ENCODE measurements at places on chromosomes 11 and 22.

GRCh38 chr22:18056161-18056666 lies 21.6 kb upstream of the PEX26 start:
- DNase-seq = peak; percentile 40

- DNase-seq = no peak
Observed at GRCh38 chr22:21780259-21780658, 44.7 kb upstream of the YPEL1 start.

GRCh38 chr11:8381871-8382396 lies 118.3 kb upstream of the LMO1 start:
- DNase-seq = no peak

DNA sequence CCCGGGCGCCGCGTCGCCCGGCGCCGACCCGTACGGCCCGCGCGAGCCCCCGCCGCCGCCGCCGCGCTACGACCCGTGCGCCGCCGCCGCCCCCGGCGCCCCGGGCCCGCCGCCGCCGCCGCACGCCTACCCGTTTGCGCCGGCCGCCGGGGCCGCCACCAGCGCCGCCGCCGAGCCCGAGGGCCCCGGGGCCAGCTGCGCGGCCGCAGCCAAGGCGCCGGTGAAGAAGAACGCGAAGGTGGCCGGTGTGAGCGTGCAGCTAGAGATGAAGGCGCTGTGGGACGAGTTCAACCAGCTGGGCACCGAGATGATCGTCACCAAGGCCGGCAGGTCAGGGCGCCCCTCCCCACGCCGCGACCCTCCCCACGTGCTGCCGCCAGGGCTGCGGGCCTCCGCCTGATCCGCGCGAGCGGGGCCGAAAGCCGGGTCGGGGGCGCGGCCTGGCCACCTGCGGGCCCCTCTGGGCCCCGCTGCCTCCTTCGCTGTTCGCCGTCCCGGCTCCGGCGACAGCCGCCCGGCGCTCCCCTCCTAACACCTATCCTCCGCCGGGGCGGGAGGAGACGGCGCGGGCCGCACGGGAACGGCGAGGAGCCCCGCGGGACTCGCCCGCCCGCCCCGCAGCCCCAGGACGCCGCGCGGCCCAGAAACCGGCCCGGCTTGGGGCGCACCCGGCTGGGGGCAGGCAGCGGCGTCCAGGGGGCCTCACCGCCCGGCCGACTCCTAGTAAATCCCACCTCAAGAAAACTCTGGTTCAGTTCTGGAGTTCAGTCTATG lies 560 bp downstream of the TBX1 start:
- DNase-seq = no peak

GRCh38 chr11:9639985-9640384 lies 23.9 kb upstream of the SWAP70 start:
- no peak for DNase-seq

- no peak for DNase-seq
Observed at GRCh38 chr11:113690619-113691569, 15.2 kb downstream of the TMPRSS5 start.

DNA sequence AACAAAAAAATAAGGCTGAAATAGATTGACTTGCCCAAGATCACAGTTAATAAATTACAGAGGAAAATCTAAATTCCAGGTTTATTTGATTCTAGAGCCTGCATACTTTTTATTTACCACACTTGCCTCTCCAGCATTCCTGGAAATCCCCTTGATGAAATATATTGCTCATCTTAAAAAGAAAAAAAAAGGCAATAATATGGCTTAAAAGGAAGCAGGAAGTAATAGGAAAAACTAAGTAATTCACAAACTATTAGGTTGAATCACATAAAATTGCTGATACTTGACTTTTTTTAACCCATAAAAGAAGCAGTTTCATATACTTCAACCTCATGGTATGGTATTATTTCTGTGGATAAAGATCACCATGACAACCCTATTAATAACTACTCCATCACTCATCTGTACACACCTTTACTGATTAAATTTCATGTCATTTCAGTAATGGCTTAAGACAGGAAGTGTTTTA lies 52.9 kb downstream of the COPB1 start:
- DNase-seq = no peak

GRCh38 chr11:5398936-5399335 lies 15.3 kb downstream of the OR51M1 start:
- no peak for DNase-seq

DNA sequence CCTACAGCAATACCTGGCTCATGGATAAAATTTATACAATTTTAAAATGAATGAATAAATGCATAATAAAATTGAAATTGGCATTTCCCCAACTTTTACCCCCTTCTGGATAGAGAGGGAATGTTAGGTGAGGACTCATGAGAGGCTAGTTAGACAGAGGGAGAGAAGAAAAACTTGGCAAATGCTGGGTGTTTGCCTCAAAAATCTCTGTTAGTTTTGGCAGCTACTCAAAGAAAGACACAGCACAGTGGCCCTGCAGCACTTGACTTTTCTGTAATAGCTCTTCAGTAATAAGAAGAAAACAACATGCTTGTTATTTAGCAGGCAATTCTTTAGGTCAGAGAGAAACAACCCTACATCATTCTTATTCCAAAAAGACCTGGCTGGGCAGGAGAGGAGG lies 20.7 kb upstream of the IZUMO1R start:
- no peak for DNase-seq

- DNase-seq = no peak
Observed at GRCh38 chr11:82959987-82960778, 58.6 kb downstream of the DDIAS start.

GRCh38 chr11:78782725-78783124 lies 208.1 kb upstream of the NARS2 start:
- no peak for DNase-seq

DNA sequence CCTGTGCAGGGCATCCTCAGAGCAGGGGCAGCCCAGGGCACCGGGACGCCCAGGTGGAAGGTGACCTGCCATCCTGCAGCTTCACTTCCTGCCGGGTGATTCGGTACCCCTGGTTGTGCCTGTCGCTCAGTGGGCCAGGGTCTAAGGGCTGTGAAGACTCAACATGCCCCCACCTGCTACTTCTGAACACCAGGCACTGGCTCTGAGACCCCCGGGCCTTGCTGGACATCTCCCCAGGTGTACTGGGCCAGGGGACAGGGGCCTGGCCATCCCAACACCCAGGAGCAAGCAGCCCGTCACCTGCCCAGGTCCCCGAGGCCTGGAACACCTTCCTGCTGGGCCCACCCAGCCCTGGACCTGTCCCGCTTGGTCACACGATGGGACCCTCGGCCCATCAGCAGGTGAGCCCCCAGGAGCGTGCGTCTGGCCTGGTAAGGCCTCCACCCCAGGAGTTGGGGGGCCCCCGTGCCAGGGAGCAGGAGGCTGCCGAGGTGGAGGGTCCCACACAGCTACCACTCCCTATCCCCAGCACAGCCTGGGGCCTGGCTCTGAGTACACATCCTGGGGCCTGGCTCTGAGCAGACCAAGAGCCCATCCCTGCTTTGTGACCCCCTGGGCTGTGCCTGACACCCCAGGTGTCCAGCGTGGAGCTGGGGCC lies 3.9 kb upstream of the MUC5B start:
- DNase-seq = peak; percentile 16

GRCh38 chr11:121482231-121483129 lies 29.7 kb upstream of the SORL1-AS1 start:
- no peak for DNase-seq

DNA sequence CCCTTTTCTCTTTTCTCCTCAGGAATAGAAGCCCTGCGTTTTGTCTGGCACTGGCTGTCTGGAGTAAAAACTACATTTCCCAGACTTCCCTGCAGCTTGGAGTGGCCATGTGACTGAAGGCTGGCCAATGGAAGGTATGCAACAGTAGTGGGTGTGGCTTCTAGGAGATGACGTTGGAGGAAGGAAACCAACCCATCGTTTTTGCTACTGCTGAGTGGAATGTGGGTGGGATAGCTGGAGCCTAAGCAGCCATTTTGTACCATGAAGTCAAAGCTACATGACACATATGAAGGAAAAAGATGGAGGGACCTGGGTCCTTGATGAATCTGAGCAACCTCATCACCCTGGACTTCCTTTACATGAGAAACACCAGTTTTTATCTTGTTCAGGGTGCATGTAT lies 19.6 kb downstream of the FGF3 start:
- no peak for DNase-seq

DNA sequence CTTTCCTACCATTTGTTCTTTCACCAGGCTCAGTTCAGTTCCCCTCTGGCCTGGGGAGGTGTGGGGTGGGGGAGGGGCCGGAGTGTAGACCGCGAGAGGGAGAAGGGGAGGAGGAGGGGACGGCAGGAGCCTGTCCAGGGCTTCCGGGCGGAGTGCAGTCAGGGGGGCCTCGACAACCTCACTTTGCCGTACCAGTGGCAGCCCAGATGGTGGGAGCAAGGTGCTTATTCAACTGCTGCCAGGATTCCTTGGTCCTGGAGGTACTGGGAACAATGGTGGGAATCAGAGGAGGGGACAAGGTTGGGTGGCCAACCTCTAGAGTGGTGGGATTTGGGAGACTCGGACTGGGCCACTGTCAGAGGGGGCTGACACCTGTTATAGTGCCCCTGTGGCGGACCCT lies 1.2 kb downstream of the BACE1 start:
- no peak for DNase-seq

GRCh38 chr11:119808407-119809185 lies 79.6 kb upstream of the NECTIN1 start:
- DNase-seq = no peak

DNA sequence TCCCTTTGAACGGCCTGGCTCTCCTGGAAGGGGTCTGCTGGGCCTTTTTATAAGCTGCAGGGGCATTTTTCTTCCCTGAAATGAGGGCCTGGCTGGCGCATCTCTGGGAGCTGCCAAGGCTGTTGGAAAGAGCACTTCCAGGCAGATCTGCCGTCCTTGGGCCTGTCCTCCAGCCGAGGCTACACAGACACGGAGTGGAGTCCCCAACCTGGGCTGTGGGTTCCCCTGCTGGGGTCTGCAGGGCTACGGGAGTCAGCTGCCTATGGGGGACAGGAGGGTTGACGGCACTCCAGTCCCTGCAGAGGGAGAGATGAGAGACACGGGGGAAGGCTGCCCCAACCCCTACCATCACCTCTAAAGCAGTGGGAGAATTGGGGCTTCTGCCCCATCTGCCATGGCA lies 606.6 kb downstream of the TBC1D22A start:
- no peak for DNase-seq

GRCh38 chr11:3939211-3939610 lies 83.7 kb downstream of the STIM1 start:
- no peak for DNase-seq

- no peak for DNase-seq
Observed at GRCh38 chr11:69721106-69721505, 17.3 kb upstream of the FGF19 start.

- DNase-seq = no peak
Observed at GRCh38 chr22:39589875-39590274, 19.3 kb downstream of the CACNA1I start.

DNA sequence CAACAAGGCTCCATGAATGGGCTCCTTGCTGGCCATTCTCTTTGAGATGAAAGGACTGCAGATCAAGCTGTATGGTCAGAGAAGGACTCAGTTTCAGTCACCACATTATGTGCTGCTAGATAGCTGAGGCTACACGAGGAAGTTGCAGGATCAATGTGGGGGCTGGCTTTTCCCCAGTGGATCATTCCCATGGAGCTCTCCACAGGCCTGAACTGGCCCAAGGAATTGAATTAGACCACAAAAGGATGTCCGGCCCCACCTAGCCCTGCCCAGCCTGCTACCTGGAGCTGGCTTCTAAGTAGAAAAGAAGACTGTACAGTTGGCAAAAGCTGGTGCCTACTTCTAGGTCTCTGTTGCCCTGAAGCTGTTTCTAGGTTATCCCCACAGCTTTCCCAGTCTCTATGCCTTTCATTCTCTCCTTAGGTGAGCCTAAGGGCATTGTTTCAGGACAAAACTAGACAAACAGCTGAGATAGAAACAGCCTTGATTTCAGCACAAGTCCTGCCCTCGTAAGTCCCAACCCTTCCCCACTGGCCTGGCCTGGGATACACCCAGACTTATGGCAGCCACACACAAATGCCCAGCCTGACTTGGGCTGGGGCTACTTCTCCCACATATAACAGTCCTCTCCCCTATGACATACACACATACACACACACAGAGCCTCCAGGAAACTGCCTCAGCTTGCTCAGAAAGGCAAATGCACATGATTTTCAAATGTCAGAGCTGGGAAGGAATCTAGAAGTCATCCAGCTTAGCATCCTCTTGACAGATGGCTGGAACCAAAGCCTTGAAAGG lies 129.1 kb upstream of the NCAM1 start:
- DNase-seq = no peak

- no peak for DNase-seq
Observed at GRCh38 chr22:27616033-27616432, 185.5 kb downstream of the MN1 start.

- DNase-seq = no peak
Observed at GRCh38 chr22:41613456-41613855, 7.4 kb downstream of the DESI1 start.

- no peak for DNase-seq
Observed at GRCh38 chr11:34505874-34506273, 7.7 kb downstream of the ELF5 start.

DNA sequence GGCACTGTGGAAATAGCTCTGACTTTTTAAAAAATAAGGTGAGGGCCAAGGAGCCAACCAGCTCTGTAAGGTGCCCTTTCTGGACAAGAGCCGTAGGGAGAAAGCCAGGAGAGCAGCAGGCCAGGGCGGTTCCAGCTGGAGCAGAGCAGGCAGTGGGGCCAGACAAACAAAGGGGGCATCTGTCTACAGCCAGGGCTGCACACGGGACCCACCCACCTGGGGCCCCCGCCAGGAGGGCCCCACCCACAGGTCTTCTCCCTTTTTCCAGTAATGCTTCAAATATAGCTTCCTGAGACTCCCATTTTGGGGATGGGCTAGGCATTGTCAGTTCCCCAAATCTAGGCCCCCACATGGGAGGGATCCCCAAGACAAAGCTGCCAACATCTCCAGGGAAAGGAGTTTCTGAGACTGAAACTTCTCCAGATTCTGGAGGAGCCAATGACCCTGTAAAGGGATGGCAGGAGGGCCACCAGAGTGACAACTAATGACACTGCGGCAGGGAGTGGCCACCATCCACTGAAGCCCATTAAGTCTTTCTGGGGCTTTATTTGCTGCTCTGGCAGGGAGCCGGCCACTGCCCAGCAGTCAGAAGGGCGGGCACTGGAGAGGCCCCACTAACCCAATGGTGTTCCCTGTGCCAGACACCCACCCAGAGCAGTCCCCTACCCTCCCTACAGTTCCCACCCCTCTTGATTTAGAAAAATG lies 1.9 kb downstream of the ZFTA start:
- no peak for DNase-seq

GRCh38 chr11:96242191-96242847 lies 100.7 kb downstream of the MAML2 start:
- DNase-seq = no peak

DNA sequence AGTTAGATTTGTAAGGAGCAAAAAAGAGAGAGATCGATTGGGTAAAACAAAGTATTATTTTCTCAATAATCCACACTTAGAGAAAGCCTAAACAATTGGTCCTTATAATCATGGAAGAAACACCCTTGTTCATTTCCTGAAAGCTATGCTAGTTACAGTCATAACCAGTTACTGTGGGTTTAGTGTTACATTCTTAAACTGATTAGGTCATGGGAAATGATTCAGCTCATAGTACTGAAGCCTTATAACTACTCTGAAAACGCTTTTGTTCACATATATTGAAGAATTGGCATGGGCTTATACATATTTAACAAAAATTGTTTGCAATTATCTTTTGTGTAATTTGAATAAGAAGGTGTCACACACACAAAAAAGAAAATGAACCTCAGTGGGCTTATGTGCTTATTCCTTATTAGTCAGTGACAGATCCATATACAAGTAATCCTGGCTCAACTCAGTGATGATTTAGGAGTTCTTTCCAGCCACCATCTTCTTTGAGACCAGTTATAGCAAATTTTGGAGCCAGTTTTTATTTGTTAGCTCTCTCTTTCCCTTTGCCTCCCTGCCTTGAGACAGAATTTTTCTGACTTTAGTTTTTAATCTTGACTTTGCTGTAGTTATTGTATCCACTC lies 198.5 kb upstream of the CTSC start:
- DNase-seq = no peak

Measured in left cardiac atrium (tissue), 4 donors.